ENCODE measurements at places on chromosomes 7 and 10. TPM values are rescaled to one million over a fixed set of nuclear protein-coding genes. Genes with fewer than 3 reads are reported as not detected.

- no peak for DNase-seq
These were observed 25.1 kb downstream of the SLC25A40 start for GRCh38 chr7:87850836-87851593.

Gene TMEM213
- not detected for total RNA-seq

DNA sequence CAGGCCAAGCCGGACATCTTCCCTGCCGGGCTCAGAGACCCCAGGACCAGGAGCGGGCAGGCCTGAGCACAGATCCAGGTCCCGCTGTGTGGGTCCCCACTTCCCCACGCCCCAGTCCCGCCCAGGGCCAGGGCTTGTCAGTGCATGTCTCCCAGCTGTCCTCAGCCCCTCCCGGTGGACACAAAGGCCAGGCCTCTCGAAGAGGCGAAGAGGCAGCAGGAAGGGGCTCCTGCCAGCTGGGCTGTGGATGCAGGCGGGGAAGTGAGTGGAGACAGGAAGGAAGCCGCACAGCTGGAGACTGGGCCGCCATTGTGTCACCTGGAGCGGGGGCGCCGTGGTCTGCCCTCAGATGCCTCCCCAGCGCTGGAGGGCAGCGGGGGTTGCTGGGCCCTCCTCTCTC, 4.8 kb downstream of the GRIFIN start:
- DNase-seq = no peak

Gene ADCYAP1R1
- not detected for total RNA-seq

- no peak for DNase-seq
These were observed 55.1 kb downstream of the CCDC3 start for GRCh38 chr10:12946372-12946771.

GRCh38 chr7:26279405-26279804, 12.3 kb upstream of the SNX10 start:
- DNase-seq = no peak

Gene WNT8B
- not detected for total RNA-seq

Measured in fibroblast of villous mesenchyme (primary cell).